ENCODE measurements at places on chromosomes 4 and X.

GRCh38 chr4:40232610-40233009, 35.8 kb downstream of the RHOH start:
- no peak for DNase-seq

GRCh38 chr4:5028480-5028879, 9.2 kb upstream of the CYTL1 start:
- DNase-seq, result no peak

GRCh38 chr4:38730830-38731646, 51.8 kb downstream of the TLR10 start:
- DNase-seq, result peak; percentile 35

- DNase-seq, result no peak
These were observed at the start of gene IL9R for GRCh38 chrX:155997436-155997835. IL9R (plus strand) TSS chrX:155997696; CDS start chrX:155997760, 64 bp downstream.

DNA sequence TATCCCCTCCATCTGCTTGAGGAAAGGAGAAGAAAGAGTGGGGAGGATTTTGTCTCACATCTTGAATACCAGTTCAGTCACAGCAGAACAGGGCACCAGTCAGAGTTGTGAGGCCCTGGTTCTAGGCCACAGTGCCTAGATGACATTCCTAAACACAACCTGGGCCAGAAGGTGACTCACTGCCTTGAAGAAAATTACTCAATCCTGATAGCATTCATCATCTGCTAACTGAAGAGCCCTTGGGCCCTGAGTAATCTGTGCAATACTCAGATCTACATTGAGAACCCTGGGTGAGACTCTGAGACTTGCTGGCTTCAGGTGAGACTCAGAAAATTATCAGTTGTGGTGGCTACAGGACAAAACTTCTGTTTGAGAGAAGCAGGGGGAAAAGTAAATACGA, 20.5 kb upstream of the PRR32 start:
- DNase-seq, result no peak

DNA sequence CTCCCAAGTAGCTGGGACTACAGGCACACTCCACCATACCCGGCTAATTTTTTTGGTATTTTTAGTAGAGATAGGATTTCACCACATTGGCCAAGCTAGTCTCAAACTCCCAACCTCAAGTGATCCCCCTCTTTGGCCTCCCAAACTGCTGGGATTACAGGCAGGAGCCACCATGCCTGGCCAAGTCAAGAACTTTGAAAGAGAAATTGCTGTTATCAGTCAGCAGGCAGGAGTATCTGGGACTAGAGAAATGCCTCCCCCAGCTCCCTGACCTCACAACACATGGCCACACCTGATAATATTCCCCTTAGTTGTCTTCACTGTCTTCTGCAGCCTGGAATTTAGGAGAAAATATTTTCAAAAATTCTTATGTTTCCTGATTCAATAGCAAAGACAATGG, 7.4 kb downstream of the TXK start:
- DNase-seq, result no peak

DNA sequence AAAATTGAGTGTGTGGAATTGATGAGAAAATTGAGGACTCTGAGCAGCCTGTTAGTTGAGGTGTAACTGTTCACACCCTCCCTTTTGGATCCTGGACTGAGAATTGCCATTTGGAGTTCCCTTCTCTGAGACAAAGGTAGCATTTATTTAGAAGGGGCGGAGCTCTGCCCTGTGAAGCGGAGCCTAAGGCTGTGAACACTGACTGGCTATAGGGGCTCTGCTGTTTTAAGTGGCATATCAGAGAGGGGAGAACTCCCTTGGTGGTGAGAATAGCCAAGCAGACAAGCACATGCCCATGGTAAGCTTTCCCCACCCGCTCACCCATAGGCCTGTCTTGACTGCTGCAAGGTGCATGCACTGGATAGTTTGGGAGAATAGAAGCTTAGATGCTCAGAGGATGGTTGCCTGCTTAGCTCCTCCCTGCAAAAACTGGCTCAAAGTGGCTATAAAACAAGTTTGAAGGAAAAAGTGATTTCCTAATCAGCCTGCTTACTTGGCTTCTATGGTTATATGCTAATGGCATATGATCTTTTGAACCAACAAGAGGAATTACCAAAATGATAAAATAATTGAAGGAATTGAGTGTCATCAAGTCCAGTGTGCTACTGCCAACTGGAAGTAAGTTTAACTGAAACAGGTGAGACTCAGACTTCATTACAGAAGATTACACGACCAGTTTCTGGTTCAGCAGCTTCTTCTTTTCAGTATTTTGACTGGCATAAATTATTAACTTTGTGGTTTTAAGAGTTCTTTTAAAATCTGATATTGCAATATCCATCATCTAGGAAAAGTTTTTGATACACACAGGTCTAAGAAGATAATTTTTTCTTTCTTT, 108.4 kb downstream of the AFF1 start:
- DNase-seq, result no peak

- no peak for DNase-seq
These were observed 75.3 kb downstream of the ENPP6 start for GRCh38 chr4:184142121-184143000.

GRCh38 chr4:174628191-174628590, 105.9 kb upstream of the HPGD start:
- DNase-seq, result no peak

- no peak for DNase-seq
These were observed 74.4 kb downstream of the AFF1 start for GRCh38 chr4:87009095-87009648.

DNA sequence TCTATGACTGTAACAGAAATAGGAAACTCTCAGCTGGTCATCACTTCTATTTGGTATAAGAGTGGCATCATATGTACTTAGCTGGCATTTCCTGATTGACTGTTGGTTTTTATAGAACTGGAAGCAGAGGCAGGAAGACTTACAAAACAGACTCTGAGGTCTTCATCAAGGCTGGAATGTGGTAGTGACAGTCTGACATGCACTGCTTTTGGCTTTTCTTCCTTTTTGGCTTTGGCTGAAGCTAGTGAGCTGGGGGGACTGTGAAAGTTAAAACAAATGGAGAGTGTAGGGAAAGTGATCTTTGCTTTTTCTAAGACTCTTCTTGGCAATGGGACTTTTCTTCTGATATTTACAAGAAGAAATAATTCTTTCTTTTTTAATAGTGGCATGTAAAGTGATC, 121.1 kb upstream of the SLC4A4 start:
- DNase-seq, result no peak

- DNase-seq, result no peak
These were observed 152.3 kb upstream of the MAD2L1 start for GRCh38 chr4:120218981-120219380.

- DNase-seq, result peak; percentile 15
These were observed 10.1 kb downstream of the OTOP1 start for GRCh38 chr4:4216648-4217047.

- DNase-seq, result no peak
These were observed 59.7 kb upstream of the MTM1 start for GRCh38 chrX:150508451-150509367.

GRCh38 chr4:186137196-186137794, 32.8 kb downstream of the FAM149A start:
- no peak for DNase-seq
